ENCODE measurements at places on chromosomes 7 and 10. TPM values are rescaled to one million over a fixed set of nuclear protein-coding genes. Genes with fewer than 3 reads are reported as not detected.

DNA sequence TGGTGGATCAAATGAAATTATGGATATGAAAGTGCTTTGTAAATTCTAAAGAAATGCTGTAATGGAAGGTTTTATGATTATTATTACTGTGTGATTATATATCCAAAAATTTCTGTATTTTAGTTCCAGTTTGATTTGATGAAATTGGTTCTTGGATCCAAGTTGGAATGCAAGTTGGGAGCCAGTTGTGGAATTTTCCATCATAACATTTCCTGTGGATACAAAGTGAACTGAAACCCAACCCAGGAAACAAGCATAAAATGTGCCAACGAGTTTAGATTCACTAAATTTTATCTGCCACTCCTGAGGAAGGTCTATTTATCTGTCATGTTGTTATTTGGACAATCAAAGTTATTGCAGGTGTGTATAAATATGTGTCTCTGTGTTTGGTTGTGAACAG, 131.4 kb upstream of the MDFIC start:
- H3K27ac ChIP-seq, result no peak overlapping the region
- DNase-seq, result no peak
- no peaks in the 10 kb centered on the region for H3K36me3 ChIP-seq
- H3K4me1 ChIP-seq, result no peaks in the 10 kb centered on the region

DNA sequence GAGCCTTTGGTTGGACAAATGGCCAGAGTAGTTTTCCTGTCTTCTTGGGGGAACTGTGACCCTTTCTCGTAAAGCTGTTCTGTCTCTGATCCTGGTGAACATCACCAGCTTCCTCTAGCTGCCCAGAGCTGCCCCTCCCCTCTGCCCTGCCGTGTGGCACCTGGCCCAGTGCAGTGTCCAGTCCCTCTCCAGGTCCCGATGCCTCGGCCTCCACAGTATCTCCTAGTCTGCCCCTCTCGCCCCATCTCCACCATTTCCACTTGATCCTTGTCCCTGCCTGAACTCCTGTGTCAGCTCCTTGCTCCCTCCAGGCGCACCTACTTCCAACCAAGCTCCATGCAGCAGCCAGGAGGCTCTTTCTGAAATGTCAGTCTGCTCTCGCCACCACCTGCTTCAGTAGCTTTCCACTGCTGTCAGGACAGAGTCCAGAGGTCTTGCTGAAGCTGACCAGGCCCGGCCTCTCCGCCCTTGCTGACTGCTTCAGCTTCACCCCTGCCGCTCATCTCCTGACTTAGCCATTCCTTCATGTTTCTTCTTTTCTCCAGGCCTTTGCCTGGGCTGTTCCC, 133.6 kb downstream of the GRK5 start:
- no peaks in the 10 kb centered on the region for H3K36me3 ChIP-seq
- H3K4me1 ChIP-seq, result no peaks in the 10 kb centered on the region
- H3K27me3 ChIP-seq, result no peaks in the 10 kb centered on the region
- DNase-seq, result peak; percentile 84
- H3K4me3 ChIP-seq, result no peak overlapping the region
- H3K27ac ChIP-seq, result peak overlapping the region; percentile 58

HHEX gene
- total RNA-seq, result 26.8 TPM

MPP7 gene
- 2.1 TPM for total RNA-seq

DNA sequence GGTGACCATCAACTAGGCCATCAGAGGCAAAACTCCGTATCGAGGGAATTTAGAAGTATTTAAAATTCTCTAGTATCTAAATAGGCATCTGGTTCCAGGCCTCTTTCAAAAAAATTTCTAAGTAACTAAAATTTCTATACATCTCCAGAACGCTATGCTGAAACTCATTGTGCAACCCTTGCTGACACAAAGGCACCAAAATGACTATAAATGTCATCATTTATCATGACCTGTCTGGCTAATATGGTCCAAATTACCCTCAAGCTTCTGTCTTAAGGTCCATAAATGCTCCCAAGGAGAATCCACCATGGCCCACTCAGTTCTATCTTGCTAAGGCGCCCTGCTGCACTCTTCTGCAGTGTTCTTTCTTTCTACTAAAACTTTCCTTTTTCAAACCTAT, 16.2 kb downstream of the STEAP4 start:
- no peaks in the 10 kb centered on the region for H3K4me1 ChIP-seq
- no peak for DNase-seq
- no peak overlapping the region for H3K4me3 ChIP-seq
- H3K27me3 ChIP-seq, result no peaks in the 10 kb centered on the region

GRCh38 chr7:92303761-92304160, 58.0 kb downstream of the ANKIB1 start:
- no peaks in the 10 kb centered on the region for H3K27me3 ChIP-seq
- no peak overlapping the region for H3K27ac ChIP-seq
- H3K4me3 ChIP-seq, result no peak overlapping the region
- no peak for DNase-seq
- no peaks in the 10 kb centered on the region for H3K4me1 ChIP-seq

DNA sequence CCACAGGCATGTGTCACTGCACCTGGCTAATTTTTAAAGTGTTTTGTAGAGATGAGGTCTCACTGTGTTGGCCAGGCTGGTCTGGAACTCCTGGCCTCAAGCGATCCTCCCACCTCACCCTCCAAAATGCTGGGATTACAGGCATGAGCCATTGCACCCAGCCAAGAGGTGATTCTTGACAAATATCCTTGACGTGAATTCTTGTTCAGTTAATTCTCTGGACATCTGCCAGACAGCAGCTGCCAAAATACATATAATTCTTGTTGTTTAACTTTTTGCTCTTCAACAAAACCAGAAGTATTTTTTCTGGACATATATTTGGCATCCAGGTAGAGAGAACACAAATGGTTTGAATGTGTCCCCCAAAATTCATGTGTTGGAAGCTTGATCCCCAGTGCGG, 3.2 kb downstream of the ACADSB start:
- H3K27me3 ChIP-seq, result no peaks in the 10 kb centered on the region
- H3K4me3 ChIP-seq, result no peak overlapping the region
- peaks cover 17% of the 10 kb centered on the region for H3K4me1 ChIP-seq
- no peaks in the 10 kb centered on the region for H3K36me3 ChIP-seq
- no peak for DNase-seq
